ENCODE measurements at places on chromosomes 12 and 14.

- DNase-seq: no peak
Observed at GRCh38 chr14:67537736-67538135, 4.6 kb downstream of the PLEKHH1 start.

- no peak for DNase-seq
Observed at GRCh38 chr12:9692909-9693308, 23.4 kb downstream of the CLEC2D start.

- no peak for DNase-seq
Observed at GRCh38 chr14:61927520-61927919, 165.3 kb downstream of the SNAPC1 start.

- no peak for DNase-seq
Observed at GRCh38 chr14:24343795-24344660, 4.2 kb upstream of the RIPK3 start.

- no peak for DNase-seq
Observed at GRCh38 chr12:101111441-101111840, 98.6 kb downstream of the SLC5A8 start.

- DNase-seq: peak; percentile 81
Observed at GRCh38 chr12:121800694-121801594, 2.9 kb upstream of the SETD1B start.

- DNase-seq: no peak
Observed at GRCh38 chr12:117042171-117042842, 56.9 kb downstream of the TESC start.

- DNase-seq: no peak
Observed at GRCh38 chr12:55997535-55997859, 421 bp downstream of the SUOX start.

- DNase-seq: no peak
Observed at GRCh38 chr14:104431929-104432541, 147.5 kb upstream of the C14orf180 start.

- peak; percentile 79 for DNase-seq
Observed at GRCh38 chr14:36524220-36524837, 4.3 kb upstream of the NKX2-1 start.

- DNase-seq: no peak
Observed at GRCh38 chr12:19276767-19277166, 147.2 kb downstream of the PLEKHA5 start.

DNA sequence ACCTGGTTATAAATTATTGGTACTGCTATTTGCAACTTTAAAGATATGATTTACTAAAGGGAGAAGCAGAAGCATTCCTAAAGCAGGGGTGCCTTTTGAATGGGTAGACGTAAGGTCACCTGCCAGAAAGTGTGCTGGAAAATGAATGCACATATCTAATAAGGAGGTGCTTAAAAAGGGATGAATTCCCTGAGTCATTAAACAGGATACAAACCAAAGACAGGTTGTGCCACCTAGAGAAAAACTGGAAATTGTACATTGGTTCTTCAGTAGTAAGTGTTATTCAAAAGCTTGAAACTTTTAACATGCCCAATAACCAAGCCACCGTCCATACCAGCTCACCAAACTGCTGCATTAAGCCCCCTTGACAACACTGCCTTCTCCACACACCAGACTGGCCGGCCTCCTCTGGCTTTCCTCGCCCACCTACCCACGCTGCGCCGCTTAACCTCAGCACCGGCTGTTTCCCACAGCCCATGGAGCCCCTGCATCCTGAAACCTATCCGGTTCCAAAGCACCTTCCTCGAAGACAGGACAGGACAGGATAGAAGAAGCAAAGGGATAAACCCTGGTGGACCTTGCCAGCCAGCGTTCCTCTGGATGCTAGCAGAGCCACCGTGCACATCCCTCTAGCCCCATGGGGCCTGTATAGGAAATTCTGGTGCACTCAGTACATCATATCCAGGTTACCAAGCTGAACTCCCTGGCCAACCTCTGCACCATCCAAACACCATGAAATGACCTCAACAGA is 201.5 kb upstream of the CAND1 start:
- no peak for DNase-seq

DNA sequence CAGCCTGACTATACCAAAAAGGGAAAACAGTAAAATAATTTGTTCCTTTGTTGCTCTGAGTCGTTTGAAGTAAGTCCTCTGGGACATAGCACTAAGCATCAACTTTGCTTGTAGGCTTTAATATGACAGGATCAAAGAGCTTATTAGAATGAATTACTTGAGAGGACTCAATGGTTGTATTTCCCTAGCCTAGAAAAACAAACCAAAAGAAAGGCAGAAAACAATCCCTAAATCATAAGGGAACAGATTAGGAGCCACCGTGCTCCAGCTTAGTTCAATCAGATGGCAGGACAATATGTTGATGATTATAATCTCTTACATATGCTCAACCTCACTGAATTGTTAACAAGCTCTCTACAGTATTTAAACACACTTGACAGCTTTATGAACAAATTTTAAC is 988.4 kb downstream of the FLRT2 start:
- DNase-seq: no peak

DNA sequence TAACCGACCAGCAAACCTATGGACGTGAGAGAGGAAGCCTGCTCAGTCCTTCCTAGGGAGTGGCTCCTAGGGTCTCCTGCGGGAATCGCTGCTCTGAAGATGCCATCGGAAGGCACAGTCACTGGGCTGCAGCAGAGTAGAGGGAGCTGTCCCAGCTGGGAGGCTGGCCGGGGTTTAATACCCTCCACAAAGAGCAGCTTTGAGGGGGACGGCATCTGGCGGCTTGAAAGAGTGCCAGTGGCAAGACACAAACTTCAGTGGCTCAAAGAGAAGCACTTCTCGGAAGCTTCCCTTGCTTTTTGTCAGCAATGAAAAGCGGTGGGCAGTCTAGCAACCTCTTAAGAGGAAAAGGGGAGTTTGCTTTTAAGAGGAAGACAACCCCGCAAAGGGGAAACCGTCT is 114.6 kb downstream of the TMEM132C start:
- no peak for DNase-seq

- DNase-seq: no peak
Observed at GRCh38 chr14:98006008-98006407, 1208.8 kb downstream of the VRK1 start.

- DNase-seq: no peak
Observed at GRCh38 chr14:105166571-105167302, 1.8 kb downstream of the JAG2 start.

GRCh38 chr12:67539946-67540345 is 108.6 kb upstream of the DYRK2 start:
- no peak for DNase-seq

DNA sequence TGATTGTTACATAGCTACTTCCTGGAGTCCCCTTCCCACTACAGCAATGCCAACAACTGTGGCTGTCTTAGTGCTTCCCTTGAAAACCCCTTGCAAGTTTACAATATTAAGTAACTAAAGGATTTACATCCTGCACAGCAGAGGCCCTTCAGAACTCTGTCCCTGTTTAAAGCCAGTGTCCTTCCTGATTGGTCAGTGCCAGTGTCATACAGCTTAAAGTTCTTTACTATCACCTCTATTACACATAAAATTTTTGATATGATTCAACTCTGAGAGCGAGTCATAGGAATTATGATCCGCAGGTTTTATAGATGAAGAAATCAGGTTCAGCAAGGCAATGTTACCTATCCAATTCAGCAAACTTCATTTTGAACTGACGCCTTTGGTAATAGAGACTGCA is 91.4 kb upstream of the ALX1 start:
- no peak for DNase-seq

DNA sequence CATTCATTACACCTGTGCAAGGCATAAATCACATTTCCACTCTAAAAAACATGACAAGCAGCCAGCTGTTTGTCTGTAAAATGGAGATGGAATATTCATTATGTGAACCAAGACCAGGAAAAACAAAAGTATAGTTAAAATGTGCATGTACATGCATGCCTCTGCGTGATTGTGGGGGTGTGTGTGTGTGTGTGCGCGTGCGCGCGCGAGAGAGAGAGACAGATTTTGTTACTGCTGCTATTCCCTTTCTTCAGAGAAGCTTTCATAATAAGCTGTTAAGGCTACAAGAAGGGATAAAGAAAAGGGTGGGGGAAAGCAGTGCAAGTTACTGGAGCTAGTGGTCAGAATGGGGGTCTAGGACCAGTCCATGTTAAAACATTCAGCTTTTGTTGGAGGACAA is 430.3 kb downstream of the NAV3 start:
- no peak for DNase-seq

DNA sequence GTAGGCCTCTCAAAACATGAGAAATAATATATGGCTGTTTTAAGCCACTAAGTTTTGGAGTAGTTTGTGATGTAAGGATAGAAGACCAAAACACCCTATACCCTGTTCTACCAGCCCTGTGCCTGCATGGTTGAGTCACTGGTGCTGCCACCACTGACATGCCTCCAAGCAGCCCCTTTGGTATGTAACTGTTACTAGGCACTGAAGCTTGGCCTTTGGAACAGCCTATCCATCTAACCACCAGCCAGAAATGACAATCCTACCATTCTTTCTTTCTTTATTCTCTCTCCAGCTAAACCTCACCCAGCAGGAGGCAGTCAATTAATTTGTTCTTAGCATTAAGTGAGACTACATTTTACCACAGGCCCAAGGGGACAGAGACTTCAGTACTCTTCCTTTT is 240.3 kb downstream of the MSRB3 start:
- DNase-seq: no peak

DNA sequence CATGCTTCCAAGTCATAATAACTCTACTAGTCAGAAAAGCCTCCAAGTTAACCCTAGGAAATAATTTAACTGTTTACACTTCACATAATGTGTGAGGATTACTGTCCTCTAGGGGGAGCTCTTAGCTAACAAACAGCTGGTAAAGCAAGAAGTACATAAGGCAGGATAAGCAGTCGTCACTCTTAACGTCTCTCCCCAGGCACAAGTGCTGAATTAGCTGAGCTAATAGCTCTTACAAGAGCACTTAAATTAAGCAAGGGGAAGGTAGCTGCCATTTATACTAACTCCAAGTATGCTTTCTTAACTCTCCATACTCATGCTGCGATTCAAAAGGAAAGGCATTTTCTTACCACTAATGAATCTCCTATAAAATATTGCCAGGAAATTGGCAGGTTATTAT is 79.3 kb upstream of the TSPAN11 start:
- no peak for DNase-seq

DNA sequence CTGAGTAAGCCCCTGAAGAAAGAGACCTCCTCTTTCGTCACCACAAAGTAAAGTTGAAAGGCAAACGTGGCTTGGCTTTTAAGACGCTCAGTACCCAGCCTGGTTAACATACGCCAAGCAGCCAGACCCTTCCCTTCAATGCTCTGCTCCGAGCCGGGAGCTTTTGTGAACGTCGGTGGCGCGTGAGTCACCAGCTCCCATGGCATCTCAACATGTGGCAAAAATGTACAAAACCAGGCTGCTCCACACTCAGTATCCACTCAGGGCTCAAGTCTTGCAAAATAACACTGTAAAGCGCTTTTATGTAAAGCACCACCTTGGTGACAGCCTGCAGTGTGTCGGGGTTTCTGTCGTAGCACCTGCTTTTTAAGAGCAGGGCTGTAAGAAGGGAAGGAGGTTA is 89.0 kb downstream of the SETD3 start:
- no peak for DNase-seq

GRCh38 chr14:89933002-89933401 is 21.5 kb downstream of the EFCAB11 start:
- DNase-seq: no peak

GRCh38 chr12:124411281-124411878 is 116.5 kb downstream of the RFLNA start:
- DNase-seq: no peak

DNA sequence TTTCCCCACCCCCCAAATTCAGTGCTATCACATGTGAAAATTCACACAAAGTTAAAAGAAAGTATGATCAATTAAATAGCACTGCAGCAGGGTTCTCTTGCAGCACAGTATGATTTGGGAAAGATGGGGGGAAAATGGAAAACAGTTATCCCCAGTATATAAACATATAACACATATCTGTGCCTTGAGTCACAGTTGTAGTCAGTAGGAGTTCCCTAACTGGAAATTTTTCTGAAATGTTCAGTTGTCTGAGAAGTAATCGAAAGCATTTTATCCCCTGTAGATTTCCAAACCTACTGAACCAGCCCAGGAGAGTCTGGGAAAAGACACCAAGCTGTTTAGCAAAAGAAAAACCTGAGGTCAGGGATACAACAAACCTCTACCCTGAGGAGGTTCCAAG is 47.0 kb downstream of the C12orf50 start:
- DNase-seq: no peak

DNA sequence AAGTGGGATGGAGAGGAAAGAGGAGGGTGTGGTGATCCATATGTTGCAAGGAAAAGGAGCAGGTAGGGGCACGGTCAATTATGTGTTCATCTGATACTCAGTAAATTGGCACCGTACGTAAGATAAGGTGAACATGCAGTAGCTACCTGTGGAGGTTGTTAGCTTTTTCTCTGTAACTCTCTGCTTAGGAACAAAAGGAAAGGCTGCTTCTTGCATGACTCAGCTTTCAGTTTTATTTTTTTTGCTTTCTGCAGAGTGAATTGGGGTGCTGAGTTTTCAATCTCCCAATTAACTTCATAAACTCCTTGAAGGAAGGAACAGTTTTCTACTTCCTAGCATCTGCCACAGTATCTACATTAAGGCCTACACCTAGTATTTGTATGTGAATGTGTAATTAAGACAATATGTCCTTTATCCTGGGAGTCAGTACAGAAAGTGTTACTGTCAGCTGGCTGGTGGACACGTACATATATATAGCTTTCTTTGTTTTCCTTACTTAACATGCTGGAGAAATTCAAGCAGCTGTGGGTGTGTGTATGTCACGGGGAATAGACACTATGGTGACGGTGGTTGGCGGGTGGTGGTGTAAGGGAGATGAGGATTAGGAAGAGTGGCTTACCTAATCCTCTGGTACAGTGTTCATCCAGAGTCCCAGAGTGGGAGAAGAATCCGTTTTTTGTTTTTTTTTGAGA is 40.1 kb upstream of the WNK1 start:
- no peak for DNase-seq

DNA sequence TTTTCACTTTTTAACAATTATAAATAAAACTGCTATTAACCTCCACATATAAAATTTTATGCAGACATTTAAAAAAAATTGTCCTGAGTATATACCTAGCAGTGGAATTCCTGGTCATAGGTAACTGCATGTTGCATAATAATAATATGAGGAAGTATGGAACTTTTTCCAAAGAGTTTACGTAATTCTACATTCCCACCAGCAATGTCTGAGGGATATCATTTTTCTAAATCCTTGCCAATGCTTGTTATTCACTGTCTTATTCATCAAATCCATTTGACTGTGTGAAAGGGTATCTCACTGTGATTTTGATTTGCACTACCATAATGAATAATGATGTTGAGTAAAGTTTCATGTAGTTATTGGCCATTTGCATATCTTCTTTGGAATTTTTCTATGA is 393.8 kb downstream of the LRFN5 start:
- no peak for DNase-seq

DNA sequence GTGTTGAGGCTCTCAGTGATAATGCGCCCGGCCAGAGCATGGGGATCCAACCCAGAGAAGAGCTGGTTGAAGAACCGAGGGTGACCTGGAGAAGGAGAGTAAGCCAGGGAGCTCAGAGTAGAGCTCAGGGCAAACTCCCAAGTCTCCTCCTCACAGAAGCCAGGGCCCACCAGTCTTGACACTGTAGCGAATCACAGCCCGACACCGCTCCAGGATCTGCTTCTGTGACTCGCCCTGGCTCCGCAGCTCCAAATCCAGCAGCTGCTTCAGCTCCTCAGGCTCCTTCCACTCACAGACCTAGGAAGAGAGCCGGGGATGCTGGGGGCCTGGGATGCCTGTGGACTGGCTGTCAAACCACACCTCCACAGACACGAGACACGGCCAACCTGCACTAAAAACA is 8.2 kb upstream of the ZNF740 start:
- no peak for DNase-seq

- DNase-seq: no peak
Observed at GRCh38 chr12:83470749-83471148, 784.0 kb downstream of the TMTC2 start.

- DNase-seq: no peak
Observed at GRCh38 chr14:59356312-59356711, 108.9 kb downstream of the GPR135 start.

Measured in left lung (tissue), 14 donors.